Endodermal cell (in vitro differentiated cells): ENCODE measurements at places on chromosomes 2 and 18. TPM values are rescaled to one million over a fixed set of nuclear protein-coding genes. Genes with fewer than 3 reads are reported as not detected.

TLX2 gene
- total RNA-seq = 0.27 to 0.53 TPM in 2 of 3 replicates, not detected in the other

OTOS gene
- total RNA-seq = not detected in 3 replicates

RNF25 gene
- 19.0 to 24.5 TPM (median 21.6 TPM) in 3 replicates for total RNA-seq

ASB3 gene
- total RNA-seq = 31.7 and 37.9 TPM in 2 replicates

CCDC141 gene
- total RNA-seq = 142 to 160 TPM (median 144 TPM) in 3 replicates

UGT1A3 gene
- not detected in 3 replicates for total RNA-seq

CD302 gene
- 1.9 TPM in 2 replicates for total RNA-seq

TXNDC2 gene
- total RNA-seq = not detected in 3 replicates

NYAP2 gene
- not detected in 3 replicates for total RNA-seq

CCDC74B gene
- total RNA-seq = 10.4 to 19.9 TPM (median 12.2 TPM) in 3 replicates

AGFG1 gene
- total RNA-seq = 54.4 to 92.0 TPM (median 90.4 TPM) in 3 replicates

RAPGEF4 gene
- 0.77 and 0.88 TPM in 2 replicates for total RNA-seq

ALK gene
- 0.13 to 0.36 TPM (median 0.35 TPM) in 3 replicates for total RNA-seq

MAP2 gene
- 0.70 to 2.1 TPM (median 1.8 TPM) in 3 replicates for total RNA-seq

DNA sequence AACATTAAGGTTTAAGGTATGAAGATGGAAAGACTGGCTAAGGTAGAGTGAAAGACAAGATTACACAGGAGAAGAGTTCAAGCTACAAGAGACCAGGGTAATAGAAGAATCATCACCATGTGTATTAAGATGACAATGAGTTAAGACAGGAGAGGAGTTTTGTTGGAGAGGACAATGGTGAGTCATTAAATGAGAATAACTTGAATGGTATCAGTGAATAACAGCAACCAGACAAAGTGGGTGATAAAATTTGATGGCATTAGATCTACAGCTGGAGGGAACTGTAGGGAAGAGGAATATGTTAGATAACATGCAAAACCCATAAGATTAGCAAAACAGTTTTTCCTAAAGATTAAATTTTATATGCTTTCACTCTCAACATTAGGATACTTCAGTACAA lies 18.8 kb upstream of the ENOSF1 start:
- H3K27ac ChIP-seq = no peak overlapping the region
- no peaks in the 10 kb centered on the region for H3K27me3 ChIP-seq
- no peak for DNase-seq

DNA sequence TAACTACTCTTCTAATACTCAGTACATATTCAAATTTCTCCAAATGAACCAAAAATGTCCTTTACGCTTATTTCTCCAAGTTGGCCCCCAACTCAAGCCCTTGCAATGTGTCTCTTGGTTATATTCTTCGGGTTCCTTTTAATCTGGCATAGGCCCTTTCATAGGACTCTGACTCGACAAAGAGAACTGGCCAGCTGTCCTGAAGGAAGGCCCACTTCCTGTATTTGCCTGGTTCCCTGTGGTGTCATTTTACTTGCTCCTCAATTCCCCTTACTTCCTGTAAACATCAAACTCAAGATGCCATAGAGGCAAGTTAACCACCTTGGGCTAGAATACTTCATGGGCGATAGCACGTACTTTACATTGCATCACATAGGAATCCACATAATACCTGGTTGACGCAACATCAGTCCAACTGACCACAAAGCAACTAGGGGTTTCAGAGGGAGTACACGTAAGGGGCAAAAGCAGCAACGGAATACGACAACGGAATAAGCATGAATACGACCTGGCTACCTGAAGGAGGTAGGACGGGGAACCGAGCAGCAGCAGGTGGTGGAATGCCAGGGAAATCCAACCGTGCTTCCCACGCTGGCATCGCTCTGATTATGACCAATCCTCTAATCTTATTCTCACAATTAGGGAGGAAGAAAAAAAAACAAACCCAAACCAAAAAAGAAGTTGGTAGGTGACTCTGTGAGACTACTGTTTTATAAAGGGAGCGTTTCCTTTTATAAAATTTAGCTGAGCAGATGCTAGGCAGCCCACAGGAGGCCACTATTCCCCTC lies 823 bp upstream of the GORASP2 start:
- no peak overlapping the region for H3K27ac ChIP-seq
- no peaks in the 10 kb centered on the region for H3K27me3 ChIP-seq
- H3K4me3 ChIP-seq = peak overlapping the region; percentile 79
- no peaks in the 10 kb centered on the region for H3K4me1 ChIP-seq

- no peak overlapping the region for H3K4me3 ChIP-seq
- peak; percentile 24 for DNase-seq
- no peaks in the 10 kb centered on the region for H3K27me3 ChIP-seq
- H3K27ac ChIP-seq = no peak overlapping the region
- no peaks in the 10 kb centered on the region for H3K4me1 ChIP-seq
Observed at GRCh38 chr18:75141734-75142133, 67.2 kb downstream of the PTGR3 start.

GRCh38 chr2:105504459-105504858 lies 105.6 kb upstream of the FHL2 start:
- no peak overlapping the region for H3K27ac ChIP-seq
- no peaks in the 10 kb centered on the region for H3K27me3 ChIP-seq
- DNase-seq = no peak
- H3K4me1 ChIP-seq = peaks cover 7% of the 10 kb centered on the region
- no peak overlapping the region for H3K4me3 ChIP-seq
- H3K36me3 ChIP-seq = no peaks in the 10 kb centered on the region

DNA sequence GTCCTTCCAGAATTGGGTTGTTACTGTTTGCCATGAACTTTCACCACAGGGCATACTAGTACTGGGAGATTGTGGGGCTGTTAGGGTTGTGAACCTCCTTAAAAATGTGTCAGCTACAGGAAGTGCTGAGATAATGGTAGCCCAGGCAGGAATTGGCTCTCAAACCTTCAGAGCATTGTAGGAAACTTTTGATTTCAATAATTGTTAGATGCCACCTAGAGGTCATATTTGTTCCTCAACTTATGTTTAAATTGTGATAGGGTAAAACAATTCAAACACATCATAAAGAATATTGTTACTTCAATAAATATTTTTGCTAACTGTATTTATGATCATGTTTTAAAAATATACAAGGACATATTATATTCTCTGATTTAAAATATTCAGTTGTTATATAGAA lies 594.6 kb downstream of the ADCYAP1 start:
- H3K36me3 ChIP-seq = no peaks in the 10 kb centered on the region
- no peaks in the 10 kb centered on the region for H3K4me1 ChIP-seq
- H3K4me3 ChIP-seq = no peak overlapping the region
- no peak overlapping the region for H3K27ac ChIP-seq
- no peak for DNase-seq
- H3K27me3 ChIP-seq = no peaks in the 10 kb centered on the region

DNA sequence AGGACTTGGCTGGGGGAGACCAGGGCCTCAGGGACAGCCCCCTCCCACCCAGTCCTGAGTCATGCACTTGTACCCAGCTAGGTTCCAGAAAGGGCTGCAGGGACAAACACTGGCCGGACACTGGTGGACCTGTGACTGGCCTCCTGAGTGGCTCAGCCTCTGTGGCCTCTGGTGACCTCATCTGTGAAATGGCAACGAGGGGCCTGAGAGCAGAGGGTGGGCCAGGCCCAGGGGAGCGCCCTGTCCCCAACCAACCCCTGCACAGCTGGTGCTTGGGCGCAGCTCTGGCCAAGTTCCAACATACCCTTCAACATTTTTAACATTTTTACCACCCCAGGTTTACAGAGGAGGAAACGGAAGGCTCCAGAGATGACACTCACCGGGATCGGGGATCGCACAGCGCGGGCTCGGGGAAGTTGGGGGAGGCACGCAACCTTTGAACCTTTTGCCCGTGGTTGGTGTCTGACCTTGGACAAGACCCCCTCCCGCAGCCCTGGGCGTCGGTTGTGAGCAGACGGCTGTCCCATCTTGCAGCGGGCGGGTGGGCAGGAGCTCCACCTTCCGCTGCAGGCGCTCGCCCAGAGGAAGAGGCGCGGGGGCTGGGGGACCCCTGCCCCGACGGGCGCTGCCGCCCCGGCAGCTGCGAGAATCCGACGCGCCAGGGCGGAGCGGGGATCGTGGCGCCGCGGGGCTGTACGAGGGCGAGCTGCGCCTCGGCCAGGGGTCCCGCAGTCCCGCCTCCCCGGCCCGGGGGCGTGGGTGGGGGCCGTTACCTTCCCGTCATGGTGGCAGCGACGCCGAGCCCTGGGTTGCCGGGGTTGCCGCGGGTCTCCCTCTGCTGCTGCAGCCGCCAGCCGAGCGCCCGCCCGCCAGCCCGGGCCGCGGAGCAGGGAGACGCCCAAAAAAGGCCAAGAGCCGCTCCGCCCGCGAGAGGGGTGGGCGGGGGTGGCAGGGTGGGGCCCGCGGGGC lies 805 bp downstream of the LIMS2 start:
- no peaks in the 10 kb centered on the region for H3K4me1 ChIP-seq
- H3K27ac ChIP-seq = no peak overlapping the region
- peaks cover 59% of the 10 kb centered on the region for H3K27me3 ChIP-seq
- no peaks in the 10 kb centered on the region for H3K36me3 ChIP-seq
- DNase-seq = peak; percentile 77

GRCh38 chr2:69400121-69400520 lies 13.1 kb upstream of the GFPT1 start:
- no peak overlapping the region for H3K27ac ChIP-seq
- no peaks in the 10 kb centered on the region for H3K4me1 ChIP-seq
- H3K4me3 ChIP-seq = no peak overlapping the region
- peaks cover 75% of the 10 kb centered on the region for H3K36me3 ChIP-seq

GRCh38 chr2:169664978-169665930 lies 29.0 kb downstream of the CFAP210 start:
- H3K36me3 ChIP-seq = no peaks in the 10 kb centered on the region
- H3K4me3 ChIP-seq = no peak overlapping the region
- no peak for DNase-seq
- H3K4me1 ChIP-seq = no peaks in the 10 kb centered on the region

DNA sequence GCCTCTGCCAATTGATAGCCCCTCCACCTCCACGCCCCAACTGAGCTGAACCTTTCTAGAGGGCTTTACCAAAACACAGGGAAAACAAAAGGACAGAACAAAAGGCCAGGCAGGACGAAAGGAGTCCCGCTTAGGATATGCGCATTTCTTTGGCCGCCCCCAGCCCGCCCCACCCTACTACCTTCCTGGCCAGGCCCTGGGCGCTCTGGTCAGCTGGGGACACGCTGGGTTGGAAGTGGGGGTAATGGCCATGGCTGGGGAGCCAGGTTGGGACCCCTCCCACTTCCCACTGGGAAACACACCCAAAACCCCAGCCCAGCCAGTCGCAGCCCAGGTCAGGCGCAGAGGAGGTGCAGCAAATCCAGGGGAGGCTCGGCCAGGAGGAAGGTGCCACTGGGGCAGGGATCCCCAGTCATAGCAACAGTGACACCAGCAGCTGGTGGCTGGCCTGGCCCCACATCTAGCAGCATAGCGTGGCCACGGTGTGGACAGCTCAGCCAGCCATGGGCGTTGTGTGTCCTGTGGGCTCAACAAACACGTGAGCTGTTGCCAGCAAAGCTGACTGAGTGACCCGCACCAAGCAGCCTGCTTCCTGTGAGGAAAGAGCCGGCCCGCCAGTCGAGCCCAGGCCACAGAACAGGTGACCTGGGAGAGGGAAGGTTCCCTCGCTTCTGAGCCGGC lies 24.6 kb upstream of the B3GNT7 start:
- no peaks in the 10 kb centered on the region for H3K4me1 ChIP-seq
- H3K27ac ChIP-seq = no peak overlapping the region
- no peaks in the 10 kb centered on the region for H3K27me3 ChIP-seq
- H3K4me3 ChIP-seq = no peak overlapping the region

- H3K27me3 ChIP-seq = no peaks in the 10 kb centered on the region
- no peak for DNase-seq
- no peaks in the 10 kb centered on the region for H3K4me1 ChIP-seq
- H3K27ac ChIP-seq = no peak overlapping the region
Observed at GRCh38 chr2:21005700-21006422, 38.0 kb downstream of the APOB start.

- H3K4me1 ChIP-seq = no peaks in the 10 kb centered on the region
- H3K36me3 ChIP-seq = no peaks in the 10 kb centered on the region
- H3K27ac ChIP-seq = no peak overlapping the region
Observed at GRCh38 chr2:147782141-147782930, 62.5 kb upstream of the ACVR2A start.

DNA sequence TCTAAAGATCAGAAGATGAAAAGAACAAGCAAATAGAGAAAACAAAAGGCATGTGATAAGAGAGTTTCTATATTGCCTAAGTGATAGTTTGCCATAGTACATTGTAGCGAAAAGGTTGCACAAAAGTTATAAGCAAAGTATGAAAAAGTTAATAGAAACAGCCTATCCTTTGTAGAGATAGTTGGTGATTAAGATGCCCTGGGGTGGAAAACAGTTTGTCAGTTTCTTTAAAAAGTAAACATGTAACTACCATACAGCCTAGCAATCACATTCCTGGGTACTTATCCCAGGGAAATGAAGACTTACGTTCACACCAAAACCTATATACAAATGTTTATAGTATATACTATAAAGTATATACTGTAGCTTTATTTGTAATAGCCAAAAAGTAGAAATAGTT lies 16.9 kb upstream of the DAPL1 start:
- no peaks in the 10 kb centered on the region for H3K36me3 ChIP-seq
- H3K4me1 ChIP-seq = no peaks in the 10 kb centered on the region
- H3K4me3 ChIP-seq = no peak overlapping the region

DNA sequence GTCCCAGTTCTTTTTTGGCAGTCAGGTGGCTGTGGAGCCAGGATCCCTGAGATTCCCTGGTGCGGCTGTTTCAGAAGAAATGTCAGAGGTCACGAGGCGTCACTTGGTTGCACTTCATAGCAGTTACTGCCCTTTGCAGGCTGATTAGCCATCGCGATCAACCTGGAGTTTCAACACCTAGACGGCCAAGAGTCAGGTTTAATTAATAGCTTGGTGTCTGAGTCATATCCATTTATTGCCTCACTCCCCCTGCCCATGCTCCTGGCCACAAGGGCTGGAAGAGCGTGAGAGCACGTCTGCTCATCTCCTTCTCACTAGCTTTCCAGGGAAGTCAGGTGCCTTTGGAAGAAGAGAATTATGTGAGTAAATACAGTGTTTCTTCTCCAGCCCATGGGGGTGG lies 552.3 kb downstream of the TSN start:
- H3K4me1 ChIP-seq = no peaks in the 10 kb centered on the region
- no peaks in the 10 kb centered on the region for H3K27me3 ChIP-seq

- H3K27ac ChIP-seq = no peak overlapping the region
- H3K4me1 ChIP-seq = peaks cover 9% of the 10 kb centered on the region
- no peak for DNase-seq
- H3K27me3 ChIP-seq = no peaks in the 10 kb centered on the region
- no peaks in the 10 kb centered on the region for H3K36me3 ChIP-seq
Observed at GRCh38 chr2:147665105-147665504, 179.7 kb upstream of the ACVR2A start.

DNA sequence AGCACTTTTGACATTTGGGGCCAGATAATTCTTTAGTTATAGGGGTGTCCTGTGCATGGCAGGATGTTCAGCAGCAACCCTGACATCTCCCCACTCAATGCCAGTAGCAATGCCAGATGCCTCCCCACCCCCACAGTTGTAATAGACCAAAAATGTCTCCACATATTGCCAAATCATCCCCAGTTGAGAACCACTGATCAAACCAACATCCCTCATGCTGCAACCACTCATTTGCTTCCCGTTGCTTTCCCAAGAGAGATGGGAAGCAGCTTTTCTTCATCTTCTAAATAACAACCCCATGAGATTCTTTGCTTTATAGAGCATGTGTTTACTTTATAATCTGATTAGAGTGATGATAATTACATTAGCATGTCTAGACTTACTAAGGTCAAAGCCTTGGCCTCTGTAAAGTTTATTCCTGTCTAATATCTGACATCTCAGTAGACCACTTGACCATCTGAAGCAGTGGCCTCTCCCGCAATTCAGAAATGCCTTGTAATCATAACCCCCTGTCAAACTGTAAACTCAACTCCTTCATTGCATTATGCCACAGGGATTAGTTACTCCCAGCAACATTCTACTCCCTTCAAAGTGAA lies 28.7 kb upstream of the C1D start:
- no peaks in the 10 kb centered on the region for H3K36me3 ChIP-seq
- no peak for DNase-seq
- H3K27me3 ChIP-seq = no peaks in the 10 kb centered on the region
